ENCODE measurements at places on chromosomes 13 and 19. TPM values are rescaled to one million over a fixed set of nuclear protein-coding genes. Genes with fewer than 3 reads are reported as not detected.

MIR17HG gene
- total RNA-seq, result 6.4 TPM

LILRB3 gene
- total RNA-seq, result not detected

IL17D gene
- total RNA-seq, result 0.58 TPM

MEF2B gene
- total RNA-seq, result 2.0 TPM

ZNF709 gene
- 4.3 TPM for total RNA-seq

ZNF382 gene
- 4.6 TPM for total RNA-seq

Data from CD8-positive, alpha-beta T cell (primary cell).